ENCODE measurements at places on chromosomes 6 and 20. TPM values are rescaled to one million over a fixed set of nuclear protein-coding genes. Genes with fewer than 3 reads are reported as not detected.

DNA sequence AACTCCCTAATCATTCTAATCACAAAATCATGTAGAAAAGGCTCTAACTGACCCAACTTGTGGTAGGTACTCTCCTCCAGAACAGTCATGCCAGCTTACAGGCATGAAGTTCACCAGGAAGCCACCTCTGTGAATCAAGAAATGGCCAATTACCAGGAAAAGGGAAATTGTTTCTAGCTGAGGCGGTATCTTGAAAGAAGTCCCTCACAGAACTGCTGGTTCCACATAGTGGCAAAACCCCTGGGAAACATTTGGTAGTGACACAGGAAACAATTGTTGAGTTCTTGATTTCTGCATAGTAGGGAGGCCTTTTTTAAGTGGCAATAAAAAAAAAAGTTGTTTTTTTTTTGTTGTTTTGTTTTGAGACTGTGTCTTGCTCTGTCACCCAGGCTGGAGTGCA is 3.4 kb upstream of the ZHX3 start:
- DNase-seq: no peak

DNA sequence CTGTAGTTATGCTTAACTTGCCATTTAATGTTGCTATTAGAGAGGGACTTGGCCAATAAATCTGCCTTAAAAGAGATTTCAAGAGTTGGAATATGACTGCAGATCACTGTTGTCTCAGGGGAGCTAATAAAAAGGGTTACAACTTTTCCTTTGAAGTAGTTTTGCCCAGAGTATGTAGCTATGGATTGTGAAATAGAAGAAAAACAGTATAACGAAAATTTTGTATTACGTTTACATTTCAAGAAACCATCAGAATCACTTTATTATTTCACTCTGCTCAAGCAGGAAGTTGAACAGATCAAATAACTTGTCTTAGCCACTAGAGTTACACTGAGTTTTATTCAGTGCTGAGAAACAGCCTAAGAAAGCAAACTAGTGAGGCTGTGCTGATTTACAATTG is 3.0 kb upstream of the ZSCAN26 start:
- DNase-seq: no peak

Gene FAM83B
- not detected for total RNA-seq

Gene CCN6
- total RNA-seq: not detected

DNA sequence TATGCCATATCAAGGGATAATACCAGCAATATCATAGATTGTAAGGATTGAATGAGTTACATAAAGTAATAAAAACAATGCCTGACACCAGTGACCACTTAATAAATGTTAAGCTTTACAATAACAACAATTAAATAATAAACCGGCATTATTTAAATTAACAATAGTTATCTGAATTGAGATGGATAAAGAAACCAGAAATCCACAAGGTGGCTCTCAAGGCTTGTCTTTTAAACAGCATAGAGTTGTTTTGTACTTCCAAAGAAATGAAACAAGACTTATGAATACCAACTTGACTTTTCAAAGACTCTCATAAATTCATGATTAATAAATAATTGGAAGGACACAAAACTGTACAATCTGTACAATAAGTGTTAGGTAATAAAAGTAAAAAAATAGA is 203.1 kb downstream of the ASCC3 start:
- DNase-seq: no peak

- no peak for DNase-seq
These were observed 2.1 kb upstream of the ERGIC3 start for GRCh38 chr20:35539756-35540212.

- DNase-seq: no peak
These were observed 249.7 kb upstream of the SYNCRIP start for GRCh38 chr6:85892346-85892745.

DNA sequence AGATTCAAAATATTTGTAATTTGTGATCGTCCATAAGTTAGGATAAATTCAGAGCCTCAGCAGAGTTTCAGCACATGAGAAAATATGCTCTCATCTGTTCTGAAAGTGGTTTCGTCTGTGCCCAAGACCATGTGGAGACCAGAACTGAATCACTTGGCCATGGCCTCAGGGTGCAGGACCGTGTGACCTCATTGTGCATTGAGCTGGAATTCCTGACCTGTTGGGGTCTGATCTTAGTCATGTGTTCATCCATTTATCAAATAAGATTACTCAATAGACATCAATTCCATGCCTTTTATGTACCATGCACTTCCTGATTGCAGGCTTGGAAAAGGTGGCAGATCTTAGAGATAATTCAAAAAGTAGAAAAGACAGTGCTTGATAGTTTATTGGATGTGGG is 680.5 kb downstream of the QKI start:
- DNase-seq: peak; percentile 69

GRCh38 chr6:82045965-82046756 is 201.4 kb downstream of the IBTK start:
- DNase-seq: peak; percentile 81

Gene DCDC2
- total RNA-seq: 0.51 TPM

DNA sequence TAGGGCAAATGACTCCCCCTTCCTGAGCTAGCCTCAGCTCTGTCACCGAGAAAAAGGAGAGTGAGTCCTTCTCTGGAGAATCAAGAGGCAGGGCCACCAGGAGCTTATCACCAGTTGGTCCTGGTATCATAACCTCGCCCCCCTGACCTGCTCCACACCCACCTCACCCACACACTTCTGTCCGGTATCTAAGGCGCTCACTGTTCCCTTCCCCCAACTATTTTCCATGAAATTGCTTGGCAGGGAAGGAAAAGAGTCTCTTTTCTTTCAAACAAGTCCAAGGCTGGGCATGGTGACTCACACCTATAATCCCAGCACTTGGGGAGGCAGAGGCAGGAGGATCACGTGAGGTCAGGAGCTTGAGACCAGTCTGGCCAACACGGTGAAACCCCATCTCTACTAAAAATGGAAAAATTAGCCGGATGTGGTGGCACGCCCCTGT is 77.6 kb downstream of the ZMYND8 start:
- peak; percentile 32 for DNase-seq

DNA sequence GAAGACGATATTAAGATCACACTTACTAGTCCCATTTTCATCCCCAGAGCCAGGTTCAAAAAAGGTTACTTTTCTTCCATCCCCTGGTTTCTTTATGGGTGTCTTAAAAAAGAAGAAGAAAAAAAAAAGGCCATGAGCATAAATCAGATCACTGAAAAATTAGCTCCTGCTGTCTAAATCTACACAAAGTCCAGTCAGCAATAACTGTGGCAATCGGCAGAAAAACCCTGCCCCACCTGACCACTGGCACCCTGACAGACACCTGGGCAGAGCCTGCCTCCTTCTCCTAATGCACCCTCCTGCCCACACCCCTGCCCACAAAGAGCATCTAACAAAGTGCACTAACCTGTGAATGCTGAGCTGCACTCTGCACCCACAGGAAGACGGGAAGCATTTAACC is 69.8 kb downstream of the STAU1 start:
- DNase-seq: no peak

GRCh38 chr20:25280051-25280573 is 32.2 kb downstream of the PYGB start:
- no peak for DNase-seq

DNA sequence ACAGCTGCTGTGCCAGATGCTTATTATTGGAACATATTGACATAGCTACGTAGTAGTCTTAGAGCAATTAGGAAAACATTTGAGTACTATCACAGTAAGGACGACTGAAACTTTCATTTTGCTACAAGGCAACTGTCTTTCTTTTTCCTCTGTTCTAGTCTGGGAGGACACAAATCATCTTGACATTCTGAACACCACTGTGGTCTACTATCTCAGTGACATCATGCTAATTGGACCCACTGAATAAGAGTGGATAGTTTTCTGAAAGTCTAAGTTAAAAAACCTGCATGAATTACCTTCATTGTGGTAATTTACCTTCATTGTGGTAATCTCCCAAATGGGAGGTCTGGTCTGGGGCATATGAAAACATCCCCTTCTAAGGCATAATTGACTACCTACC is 163.3 kb upstream of the MOCS1 start:
- no peak for DNase-seq

DNA sequence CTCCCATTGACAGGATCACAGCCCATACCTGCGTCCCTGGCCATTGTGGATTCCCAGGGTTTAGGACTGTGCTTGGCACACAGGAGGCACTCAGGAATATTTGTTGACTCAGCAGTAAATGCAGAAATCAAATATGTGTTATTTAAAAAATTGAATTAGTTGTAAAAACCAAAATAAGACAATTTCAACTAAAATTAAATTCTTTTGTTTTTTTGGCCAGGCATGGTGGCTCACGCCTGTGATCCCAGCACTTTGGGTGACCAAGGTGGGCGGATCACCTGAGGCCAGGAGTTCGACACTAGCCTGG is 85.3 kb downstream of the ZDHHC14 start:
- DNase-seq: no peak

- no peak for DNase-seq
These were observed 47.1 kb upstream of the SMLR1 start for GRCh38 chr6:130780122-130780521.

DNA sequence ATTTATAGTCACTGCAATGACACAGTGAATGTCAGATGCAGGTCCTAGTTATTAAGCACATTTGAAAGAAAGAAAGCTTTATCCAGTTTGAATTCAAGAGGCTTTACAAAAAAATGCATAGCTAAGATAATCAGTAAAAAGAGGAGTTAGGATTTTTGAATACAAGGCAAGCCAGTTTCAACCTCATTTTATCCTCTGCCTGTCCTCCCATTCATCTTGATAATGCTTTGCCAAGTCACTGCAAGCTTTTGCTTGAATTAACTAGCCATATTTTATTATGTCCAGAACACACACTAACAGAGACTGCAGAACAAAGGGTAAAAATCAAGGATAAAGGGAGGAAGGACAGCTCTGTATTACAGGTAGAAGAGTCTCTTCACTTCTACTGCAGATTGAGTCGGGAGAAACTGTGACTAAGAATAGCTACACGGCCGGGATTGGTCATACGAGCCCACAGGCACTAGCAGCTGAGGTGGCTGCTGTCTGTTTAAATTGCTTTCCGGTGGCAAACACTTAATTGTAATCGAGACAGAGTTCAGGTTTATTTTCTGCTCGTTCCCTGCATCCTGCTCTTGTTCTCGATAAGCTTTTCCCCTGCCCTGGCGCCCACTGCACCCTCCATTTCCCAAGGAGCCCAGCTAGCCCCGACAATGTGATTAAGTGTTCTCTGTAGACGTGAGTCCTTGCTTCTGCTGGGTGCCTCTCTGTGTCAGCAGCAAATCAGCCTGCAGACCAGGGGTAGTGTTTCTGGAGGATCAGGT is 30.5 kb upstream of the AKAP12 start:
- peak; percentile 59 for DNase-seq

GRCh38 chr6:89932245-89932802 is 38.1 kb downstream of the GJA10 start:
- no peak for DNase-seq

DNA sequence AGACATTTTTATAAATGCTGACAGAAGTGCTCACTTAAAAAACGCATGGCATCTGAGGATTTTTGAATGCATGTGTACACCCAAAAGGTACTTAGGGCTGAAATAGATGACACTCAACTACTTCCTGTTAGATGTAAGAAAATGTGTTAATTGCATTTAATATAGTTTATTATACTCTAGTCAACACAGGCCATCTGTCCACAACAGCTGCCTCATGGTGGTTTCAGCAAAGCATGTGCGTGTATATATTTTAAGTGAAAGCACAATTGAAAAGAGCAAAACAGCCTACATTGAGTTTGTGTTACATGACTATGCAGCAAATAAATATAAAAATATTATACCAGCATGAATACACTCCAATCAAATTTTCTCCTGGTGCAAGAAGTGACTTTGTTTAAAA is 1233.0 kb upstream of the EYS start:
- no peak for DNase-seq

GRCh38 chr6:15780437-15780836 is 117.6 kb upstream of the DTNBP1 start:
- DNase-seq: no peak

Gene SGK1
- total RNA-seq: 41.1 TPM

GRCh38 chr20:17339000-17339399 is 112.2 kb downstream of the PCSK2 start:
- no peak for DNase-seq

- no peak for DNase-seq
These were observed 27.1 kb upstream of the EMILIN3 start for GRCh38 chr20:41393705-41394066.

DNA sequence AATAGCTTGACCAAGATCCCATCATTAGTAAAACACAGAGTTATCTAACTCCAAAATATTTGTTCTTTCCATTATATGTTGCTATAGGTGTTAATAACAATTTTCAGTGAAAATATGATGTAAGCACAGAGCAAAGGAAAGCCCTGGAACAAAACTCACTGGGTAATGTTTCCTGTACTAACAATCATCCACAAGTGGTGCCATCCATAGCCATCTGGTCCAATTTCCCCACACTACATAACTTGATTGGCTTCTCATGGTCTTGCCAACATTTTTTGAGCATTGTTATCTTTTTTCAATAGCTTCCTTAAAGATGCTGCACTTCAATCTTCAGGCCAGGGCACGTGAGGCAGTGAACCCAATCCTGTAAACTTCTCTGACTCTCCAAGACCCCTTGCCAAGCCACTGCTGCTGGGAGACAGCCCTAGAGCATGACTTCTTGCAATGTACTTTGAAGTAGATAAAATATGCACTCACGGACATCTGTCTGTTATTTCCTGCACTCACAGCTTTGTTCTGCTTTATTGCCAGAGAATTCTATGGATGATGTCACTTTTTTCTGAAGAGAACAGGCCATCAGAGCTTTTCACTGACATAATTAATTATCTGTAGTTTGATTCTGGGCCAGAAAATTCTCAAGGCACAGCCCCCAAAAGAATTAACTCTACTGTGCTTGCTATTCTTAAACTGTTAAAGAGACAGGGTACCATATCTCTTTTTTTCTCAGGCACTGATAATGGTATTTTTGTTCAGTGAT is 97.5 kb upstream of the TMEM30A start:
- peak; percentile 8 for DNase-seq

DNA sequence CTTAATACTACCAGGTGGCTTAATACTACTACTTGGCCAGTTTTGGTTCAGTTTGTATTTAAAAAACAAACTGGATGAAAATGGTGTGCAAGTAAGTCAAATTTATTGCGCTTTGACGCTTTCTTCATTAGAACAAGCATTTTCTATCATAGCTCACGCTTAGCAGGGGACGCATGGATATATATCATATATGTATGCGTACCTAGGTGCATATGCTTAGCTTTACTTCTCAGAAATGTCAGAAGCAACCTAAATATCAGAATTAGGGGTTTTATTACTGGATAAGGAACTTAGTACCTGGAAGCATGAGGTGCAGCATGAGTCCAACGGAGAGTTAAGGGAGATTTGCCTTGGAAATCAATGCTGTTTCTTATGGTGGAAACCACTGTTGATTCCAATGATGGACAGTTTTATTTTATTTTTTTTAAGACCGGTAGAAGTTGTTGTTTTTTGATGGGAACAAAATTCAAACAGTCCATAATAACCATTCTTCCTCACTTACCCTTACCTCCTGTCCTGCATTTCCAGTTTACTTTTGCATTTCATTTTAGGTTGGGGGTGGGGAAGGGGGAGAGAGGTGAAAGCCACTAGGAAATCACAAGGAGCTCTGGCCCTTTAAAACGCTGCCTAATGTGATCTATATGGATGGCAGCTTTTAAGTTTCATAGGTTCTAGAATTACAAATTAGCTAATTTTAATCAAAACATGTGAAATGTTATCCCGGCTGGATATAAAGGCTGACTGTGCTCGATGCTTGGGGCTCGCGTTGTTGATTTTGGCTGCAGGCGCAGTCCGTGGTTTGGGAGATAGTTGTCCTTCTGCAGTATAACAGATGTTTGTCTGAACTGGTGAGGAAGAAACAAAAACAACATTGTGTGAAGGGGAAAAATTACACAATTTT is 2.1 kb downstream of the SOBP start:
- peak; percentile 58 for DNase-seq

Gene C6orf15
- total RNA-seq: not detected

Gene DEFB119
- total RNA-seq: not detected

- peak; percentile 84 for DNase-seq
These were observed 23.2 kb downstream of the ADAT2 start for GRCh38 chr6:143427109-143427817.

Gene TTLL9
- 1.5 TPM for total RNA-seq
